DMS79 treated with DMSO at 0.1 percent for 48 hours (cell line): ENCODE measurements at places on chromosomes 5 and 9.

GRCh38 chr9:34510497-34511468, 12.0 kb downstream of the ENHO start:
- DNase-seq, result no peak

DNA sequence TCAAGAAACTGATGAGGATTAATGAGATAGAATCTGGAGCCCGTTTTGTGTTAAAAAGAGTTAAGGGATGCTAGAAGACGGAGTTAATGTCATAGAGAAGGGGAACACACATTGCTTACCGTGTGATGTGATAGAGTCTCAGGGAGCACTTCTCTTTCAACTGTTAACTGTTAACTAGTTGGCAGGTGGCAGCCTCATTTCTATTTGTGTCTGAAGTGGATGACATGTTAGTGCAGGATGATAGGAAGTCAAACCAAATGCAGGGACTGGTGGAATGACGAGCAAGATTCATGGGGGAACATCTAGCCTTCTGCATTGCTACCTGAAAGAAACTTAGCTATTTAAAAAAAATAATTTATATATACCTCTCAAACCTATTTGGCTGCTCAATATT, 222.7 kb downstream of the MAST4 start:
- no peak for DNase-seq

GRCh38 chr5:112555691-112556090, 136.6 kb upstream of the EPB41L4A start:
- DNase-seq, result no peak

GRCh38 chr5:87827539-87827938, 414.8 kb upstream of the CCNH start:
- no peak for DNase-seq

- DNase-seq, result peak; percentile 23
These were observed 35.9 kb upstream of the ARSB start for GRCh38 chr5:79020861-79021561.

DNA sequence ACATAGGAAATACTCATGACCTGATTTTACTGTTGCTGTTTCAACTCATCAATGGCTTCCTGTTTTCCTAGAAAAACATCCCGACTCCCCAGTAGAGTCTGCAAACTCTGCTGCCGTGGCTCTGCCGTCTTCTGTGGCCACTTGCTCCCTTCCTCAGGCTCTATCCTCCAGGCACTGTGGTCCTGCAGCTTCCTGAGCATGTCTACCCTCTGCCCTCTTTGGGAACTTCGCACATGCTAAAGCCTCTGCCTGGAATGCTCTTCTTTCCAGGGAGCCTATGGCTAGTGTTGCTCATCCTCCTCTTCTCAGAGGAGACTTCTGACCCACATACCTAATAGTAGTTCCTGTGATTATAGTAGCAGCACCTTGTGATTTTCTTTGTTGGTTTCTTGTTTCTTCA, 256.9 kb downstream of the MAN2A1 start:
- DNase-seq, result no peak

GRCh38 chr9:33192493-33193255, 25.5 kb upstream of the B4GALT1 start:
- DNase-seq, result no peak

GRCh38 chr5:109252731-109253130, 157.0 kb downstream of the PJA2 start:
- no peak for DNase-seq

DNA sequence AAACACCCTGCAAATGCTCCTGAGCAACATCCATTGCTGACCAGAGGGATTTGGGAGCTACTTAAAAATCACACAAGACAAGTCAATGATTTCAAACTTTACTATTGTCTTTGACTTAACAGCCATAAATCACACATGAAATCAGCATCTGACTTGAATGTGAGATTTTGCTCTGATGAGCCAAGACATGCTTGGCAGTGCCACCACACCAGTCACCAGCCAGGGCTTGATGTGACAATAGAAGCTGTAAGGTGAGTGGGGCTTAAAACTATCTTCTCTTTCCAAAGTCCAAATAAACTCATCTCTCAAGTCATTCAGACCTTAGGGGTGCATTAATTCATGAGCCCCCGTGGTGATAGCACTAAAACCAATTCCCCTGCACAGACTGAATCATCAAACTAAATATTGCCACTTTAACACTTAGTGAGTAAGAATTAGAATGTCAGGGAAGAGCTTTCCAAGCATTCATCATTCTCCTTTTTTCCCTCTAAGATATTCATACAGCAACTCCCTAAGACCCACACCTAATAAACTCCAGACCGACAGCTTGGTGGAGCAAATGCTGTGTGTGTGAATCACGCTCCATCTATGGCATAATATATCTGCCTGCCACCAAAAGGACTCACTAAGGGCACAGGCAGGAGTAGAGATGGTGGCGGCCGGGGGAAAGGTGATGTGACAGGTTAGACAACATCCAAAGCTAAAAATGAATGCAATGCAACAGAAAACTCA, 119.4 kb downstream of the SPOCK1 start:
- DNase-seq, result no peak

DNA sequence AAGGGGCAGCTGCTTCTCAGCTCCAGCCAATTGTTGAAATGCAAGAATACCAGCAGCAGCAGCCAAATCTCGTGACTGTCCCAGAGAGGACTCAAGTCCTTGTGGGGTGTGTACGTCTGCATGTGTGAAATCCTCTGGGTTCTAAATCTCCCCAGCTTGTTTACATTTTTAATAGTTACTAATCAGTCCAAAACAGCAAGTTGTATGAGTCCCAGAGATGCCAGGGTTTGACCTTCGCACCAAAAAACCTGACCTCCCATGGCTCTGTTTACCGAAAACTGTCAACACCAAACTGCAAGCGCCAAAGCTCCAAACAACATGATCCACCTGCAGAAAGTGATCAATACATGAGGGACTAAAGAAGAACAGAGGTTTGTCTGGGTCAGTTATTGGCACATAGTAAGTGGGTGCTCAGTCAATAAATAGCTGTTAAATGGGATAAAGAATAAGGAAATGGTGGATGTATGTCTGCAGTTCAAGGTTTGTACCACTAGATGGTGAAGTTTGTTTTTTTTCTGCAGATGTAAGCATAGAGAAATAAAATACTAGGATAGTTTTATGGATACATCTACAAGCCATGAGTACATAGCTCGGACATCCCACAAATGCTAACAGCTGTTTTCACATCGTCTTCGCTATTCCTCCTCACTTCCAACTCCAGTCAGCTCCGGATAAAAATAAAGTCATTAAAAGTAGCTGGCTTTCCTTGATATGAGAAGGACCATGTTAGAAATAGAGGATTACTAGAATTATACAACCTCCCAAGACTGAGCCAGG, 85.3 kb upstream of the ADRB2 start:
- no peak for DNase-seq

GRCh38 chr5:68419081-68419636, 203.6 kb downstream of the PIK3R1 start:
- DNase-seq, result no peak

DNA sequence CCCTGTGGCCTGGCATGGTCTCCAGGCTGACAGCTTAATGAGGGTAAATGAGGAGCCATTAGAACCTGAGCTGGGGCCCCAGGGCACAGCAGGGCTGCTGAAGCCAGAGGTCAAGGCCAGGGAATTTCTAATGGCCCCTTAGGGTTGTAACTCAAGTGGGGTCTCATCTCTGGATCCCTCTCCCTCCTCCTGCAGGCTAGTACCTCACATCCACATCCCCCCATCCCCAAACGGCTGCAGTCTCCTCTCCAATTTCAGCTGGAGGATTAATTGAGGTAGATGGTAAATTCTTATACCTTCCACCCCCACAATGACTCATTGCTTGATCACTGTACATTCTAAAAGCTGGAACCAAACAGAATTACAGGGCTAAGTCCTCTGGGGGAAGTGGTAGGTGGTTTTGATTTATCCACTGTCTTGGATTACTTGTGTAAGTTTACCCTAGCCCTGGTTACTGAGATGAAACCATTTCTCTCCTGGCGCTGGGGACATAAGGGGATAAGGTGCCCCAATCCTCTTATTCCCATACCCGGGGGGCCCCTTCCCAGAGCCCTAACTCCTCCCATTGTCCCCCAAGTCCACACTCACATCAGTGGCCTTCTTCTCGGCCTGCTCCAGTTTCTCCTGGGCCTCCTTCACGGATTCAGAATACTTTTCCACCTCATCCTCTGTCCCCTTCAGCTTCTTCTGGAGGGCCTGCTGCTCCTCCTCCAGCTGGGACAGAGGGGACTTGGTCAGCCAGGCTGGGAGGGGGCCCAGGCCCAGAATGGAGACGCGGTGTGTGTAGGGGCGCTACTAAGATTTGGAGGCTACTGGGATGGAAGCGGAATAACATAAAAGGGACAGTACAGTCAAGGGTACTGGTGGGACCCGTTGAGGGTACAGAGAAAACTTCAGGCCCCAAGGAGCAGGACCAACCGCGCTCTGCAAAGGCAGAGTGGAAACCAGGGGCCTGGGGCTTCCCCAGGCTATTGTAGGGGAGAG, 875 bp downstream of the TPM2 start:
- DNase-seq, result no peak

DNA sequence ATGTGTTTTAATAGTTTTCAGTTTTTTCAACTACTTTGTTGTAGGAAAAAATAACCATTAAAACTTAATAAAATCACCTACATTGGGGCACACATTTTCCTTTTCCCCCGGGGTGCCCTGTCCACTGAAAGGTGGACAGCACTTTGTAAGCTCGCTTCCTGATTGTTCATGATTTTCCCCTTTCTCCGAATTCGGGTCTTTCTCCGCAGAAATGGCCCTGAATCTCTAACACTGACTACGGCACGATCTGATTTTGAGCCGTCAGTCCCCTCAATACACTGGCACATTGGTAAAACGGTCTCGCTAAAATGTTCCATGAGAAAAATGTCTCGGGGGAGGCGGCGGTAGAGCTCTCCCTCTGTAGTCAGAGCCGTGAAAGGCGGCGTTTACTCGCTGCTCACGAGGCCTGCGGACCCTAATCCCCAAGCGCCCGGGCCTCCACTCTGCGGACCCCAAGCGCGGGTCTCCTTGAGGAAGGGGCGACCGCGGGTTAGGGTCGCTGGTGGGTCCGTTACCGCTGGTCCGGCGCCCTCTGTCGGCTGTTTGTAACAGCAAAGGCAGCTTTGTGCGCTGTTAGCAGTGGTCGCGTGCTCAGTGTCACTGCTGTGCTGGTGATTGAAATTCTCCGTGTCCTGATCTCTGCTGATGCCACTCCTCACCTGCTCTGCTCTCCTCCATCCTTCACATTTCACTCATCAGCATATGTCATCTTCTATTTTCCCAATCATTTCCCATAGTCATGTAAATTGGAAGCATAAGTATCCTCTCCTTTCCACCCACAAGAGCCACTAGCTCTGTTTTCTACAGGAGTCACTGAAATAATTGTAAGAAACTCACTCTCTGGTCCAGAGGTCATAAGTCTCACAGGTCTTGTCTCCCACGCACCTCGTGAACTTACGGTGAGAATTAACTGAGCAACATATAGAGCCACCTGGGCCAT, 10.8 kb upstream of the IFNA2 start:
- peak; percentile 10 for DNase-seq

DNA sequence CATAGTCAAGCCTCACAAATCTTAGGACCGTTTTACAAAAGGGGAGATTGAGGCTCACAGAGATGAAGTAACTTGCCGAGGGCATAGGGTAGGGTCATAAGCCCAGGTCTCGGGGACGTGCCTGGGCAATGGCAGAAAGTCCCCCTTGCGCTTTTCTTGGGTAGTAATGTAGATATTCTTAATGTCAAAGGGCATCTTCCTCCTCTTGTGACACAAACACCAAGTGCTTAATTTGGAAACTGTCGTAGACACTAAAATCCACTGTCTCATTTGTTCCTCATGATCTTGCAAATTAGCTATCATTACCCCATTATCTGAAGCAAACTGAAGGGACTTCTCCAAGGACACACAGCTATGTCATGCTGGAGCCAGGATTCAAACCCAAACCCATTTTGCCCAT, 180.8 kb downstream of the GAS1 start:
- DNase-seq, result no peak

- peak; percentile 5 for DNase-seq
These were observed 36.2 kb upstream of the ANKRD55 start for GRCh38 chr5:56269216-56269927.

DNA sequence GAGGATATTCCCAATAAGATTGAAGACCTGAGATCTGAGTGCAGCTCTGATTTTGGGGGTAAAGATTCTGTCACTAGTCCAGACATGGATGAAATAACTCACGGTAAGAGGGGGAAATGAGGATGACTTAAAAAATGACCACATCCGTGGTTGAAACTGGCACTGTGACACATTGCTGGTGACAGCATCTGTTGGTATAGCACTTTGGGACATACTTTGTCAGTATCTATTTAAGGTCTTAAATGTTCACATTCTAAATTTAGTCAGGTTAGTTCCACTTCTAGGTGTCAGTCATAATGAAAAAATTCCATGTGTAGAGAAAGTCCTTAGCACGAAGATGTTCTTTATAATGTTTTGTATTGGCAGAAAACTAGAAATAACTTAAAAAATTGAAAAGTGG, 70.9 kb downstream of the GAPVD1 start:
- no peak for DNase-seq

- DNase-seq, result no peak
These were observed 334.9 kb upstream of the DAB2 start for GRCh38 chr5:39759701-39760100.

GRCh38 chr5:149201121-149201637, 59.9 kb downstream of the ABLIM3 start:
- no peak for DNase-seq

- no peak for DNase-seq
These were observed 109.8 kb downstream of the DENND1A start for GRCh38 chr9:123820139-123820538.

- DNase-seq, result no peak
These were observed 4.8 kb upstream of the ENTPD2 start for GRCh38 chr9:137058521-137059234.
